ENCODE measurements at places on chromosomes 11 and 22.

GRCh38 chr22:27878541-27878940 is 40.5 kb downstream of the PITPNB start:
- no peak for DNase-seq

- DNase-seq = no peak
Measured at GRCh38 chr11:92495107-92495793, 270.6 kb downstream of the FAT3 start.

DNA sequence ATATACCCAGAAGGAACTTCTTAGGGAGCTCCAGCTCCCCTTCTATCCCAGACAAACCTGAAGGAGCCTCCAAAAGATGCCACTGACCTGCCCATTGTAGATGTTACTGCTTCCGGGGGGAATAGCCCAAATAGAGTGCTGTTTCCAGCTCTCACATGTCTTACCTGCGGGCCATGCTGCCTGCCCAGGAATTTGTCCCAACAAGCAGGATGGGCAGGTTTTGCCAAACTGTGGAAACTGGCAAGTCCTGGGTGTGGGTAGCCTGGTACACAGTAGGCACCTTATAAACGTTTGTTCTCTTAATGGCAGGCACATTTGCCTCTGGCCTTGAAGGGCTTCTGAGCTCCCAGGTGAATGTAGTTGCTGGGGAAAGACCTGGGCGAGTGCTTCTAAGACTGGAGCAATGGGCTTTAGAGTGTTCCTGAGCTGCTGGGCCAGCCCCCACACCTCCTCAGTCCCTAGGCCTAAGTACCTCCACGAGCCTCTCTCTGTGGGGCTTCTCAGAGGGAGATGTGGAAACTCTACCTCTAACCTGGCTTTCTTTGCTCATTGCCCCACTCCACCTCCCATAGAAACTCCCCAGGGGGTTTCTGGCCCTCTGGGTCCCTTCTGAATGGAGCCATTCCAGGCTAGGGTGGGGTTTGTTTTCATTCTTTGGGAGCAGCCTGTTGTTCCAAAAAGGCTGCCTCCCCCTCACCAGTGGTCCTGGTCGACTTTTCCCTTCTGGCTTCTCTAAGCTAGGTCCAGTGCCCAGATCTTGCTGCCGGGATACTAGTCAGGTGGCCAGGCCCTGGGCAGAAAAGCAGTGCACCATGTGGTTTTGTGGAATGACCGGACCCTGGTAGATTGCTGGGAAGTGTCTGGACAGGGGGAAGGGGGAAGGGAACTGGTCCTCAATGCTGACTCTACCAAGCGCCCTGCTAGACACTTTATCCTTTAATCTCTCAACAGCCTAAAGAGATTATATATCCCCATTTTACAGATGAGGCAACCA is 37.2 kb downstream of the LIMK2 start:
- DNase-seq = no peak

DNA sequence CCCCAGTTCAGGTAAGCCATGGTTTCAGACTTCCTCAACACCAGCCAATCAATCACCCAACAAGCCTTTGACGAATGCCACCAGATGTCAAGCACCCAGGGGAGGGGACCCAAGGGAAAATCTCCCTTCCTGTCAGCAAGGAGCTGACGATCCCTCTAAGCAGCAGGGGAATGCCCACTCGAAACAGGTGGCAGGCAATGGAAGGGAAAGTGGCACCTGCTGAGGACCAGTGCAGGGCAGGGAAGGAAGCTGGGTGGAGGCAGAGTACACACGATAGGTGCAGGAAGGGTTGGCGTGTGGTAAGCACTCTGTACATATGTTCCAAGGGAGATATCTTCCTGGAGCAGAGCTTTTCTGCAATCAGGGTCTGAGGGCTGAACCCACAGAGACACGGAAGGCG is 11.7 kb upstream of the CREB3L1 start:
- no peak for DNase-seq

DNA sequence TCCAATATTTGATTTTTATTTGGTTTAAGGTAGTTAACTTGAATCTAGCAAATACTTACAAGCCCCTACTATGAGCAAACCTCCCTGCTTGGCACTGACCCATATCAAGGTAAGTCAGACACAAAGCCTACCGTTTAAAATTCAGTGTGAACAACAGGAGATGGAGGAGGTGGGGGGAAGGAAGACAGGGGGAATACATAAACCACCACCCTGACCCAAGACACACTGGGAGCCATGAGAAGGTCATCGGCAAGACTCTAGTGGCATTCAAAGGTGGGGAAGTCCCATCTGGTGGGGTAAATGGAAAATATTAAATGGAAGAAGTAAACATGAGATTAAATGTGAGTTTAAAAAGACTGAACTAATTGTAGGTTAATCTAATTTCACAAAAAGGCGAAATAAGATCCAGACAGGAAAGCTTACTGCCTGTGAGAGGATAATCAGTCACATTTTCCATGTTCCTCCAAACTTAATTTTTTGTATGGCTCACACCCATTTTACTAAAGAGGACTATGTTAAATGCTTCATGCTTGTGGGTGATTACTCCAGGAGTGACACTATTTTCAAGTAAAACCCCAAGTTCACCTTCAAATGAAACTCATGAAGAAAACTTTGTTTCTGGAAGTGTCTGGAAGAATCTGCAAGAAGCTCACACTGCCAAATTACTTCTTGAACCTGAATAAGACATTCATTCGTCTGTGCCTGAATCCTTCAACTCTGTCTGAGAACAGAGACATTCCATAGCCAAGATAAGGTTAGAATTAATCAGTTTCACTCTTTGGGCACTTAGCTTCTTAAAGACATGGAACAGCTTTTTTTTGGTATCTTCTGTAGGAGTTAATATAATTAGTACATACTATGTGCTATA is 51.7 kb downstream of the PITPNB start:
- DNase-seq = no peak

DNA sequence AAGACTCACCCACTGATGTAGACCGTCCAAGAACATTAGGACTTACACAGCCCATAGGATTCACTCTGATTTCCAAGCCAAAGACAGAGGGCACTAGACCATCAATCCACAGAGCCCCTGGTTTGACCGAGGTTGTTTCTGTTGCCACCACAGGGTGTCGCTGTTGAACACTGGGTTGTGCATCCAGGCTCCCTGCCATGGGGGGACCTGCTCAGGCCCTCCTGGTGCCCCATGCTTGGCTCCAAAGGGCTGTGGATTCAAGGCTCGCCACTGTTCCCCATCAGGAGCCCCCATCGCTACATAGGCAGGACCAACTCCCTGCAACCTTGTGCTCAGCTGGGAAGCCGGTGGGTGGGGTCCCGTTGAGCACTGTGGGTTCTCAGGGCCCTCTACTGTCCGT is 128.0 kb upstream of the ANO1 start:
- no peak for DNase-seq

GRCh38 chr22:45336971-45337431 is 27.3 kb downstream of the FAM118A start:
- DNase-seq = no peak

GRCh38 chr22:50470491-50470890 is 4.3 kb downstream of the SBF1 start:
- DNase-seq = no peak

GRCh38 chr11:128503245-128503991 is 83.9 kb downstream of the ETS1 start:
- no peak for DNase-seq

DNA sequence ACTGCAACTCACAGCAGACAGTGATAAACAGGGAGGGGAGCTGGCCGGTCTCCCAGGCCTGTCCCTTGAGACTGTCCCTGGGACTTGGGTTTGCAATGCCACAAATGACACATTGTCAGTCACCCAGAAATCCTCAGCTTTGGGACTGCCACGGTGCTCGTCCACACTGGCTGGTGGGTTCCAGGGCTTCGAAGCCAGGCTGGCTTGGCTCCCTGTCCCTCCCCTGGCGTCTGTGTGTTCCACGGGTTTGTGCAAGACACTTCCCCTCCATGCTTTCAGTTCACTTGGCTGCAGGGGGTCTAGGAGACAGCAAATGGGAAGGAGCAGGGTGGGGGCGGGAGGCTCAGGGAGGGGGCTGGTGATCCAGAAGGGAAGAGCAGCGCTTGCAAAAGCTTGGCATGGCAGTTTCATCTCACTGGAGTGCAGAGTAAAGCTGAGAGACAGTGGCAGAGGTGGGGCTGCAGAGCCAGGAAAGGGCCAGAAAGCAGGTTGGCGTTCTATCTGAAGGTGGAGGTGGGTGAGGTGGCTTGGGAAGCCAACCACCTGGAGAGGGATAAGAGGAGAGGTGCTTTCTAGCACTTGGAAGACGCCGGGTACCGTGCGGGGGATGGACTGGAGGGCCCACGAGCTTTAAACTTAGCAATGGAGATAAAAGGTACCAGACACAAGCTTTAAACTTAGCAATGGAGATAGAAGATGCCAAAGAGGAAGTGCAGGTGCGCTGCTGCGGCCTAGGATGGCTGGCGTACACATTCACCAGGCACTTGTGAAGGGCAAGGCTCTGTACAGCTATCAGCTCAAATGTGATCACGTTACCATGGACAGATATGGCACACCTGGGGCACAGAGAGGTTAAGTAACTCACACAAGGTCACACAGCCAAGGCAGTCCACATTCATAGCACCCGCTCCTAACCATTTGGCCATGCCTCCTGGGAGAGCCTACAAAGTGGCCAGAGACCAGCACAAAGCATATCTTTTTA is 86.4 kb upstream of the SHISAL1 start:
- no peak for DNase-seq

GRCh38 chr11:64566042-64566914 is 24.7 kb upstream of the SLC22A12 start:
- no peak for DNase-seq

- DNase-seq = no peak
Measured at GRCh38 chr22:49291169-49291568, 536.5 kb downstream of the BRD1 start.

DNA sequence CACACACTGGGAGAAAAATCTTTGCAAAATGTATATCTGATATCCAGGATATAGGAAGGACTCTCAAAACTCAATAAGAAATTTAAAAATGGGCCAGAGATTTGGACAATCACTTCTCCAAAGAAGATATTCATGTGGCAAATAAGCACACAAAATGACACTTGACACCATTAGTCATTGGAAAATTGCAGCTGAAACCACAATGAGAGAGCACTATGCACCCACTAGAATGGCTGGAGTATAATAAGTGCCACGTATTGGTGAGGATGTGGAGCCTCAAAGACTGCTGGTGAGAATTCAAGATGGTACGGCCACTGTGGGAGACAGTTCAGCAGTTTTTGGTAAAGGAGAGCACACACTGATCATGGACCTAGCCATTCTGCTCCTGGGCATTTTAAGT is 12.8 kb upstream of the OSBPL5 start:
- DNase-seq = no peak

GRCh38 chr11:19185516-19186052 is 16.2 kb downstream of the CSRP3 start:
- no peak for DNase-seq

GRCh38 chr22:24957043-24957442 is 4.5 kb downstream of the KIAA1671 start:
- DNase-seq = no peak

GRCh38 chr11:29190313-29190712 is 826.5 kb downstream of the KCNA4 start:
- no peak for DNase-seq

DNA sequence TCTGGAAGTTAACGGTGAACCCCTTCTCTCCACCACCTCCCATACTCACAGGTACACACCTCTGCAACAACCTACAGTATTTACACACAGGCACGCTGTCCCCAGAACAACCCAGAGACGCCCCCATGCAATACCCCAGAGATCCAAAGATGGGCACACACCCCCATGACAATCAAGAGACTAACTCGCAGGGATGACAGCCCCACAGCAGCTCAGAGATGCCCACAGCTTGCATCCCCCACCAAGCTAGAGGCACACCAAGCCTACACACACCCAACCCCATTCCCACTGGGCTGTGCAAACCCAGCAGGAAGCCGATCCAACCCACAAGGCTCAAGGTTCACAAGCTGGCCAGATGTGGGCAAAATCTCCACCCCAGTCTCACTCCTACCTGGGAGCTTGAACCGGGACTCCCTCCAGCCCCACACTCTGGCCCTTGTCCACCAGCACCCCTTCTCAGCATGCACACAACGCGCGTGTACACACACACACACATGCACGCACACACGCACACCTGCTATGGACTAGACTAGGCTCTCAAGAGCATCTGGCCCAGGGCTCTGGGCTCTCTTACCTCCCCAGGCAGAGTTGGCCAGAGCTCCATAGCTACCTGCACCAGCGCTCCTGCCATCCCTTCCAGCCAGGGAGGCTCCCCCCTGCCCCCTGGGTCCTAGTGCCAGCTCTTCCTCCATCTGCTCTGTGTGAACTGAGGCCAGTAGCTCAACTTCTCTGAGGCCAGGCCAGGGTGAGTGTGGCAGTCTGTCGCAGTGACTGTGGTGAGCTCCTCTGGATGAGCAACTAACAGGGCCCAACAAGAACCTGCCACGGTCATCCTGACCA is 11.5 kb downstream of the STARD10 start:
- no peak for DNase-seq

DNA sequence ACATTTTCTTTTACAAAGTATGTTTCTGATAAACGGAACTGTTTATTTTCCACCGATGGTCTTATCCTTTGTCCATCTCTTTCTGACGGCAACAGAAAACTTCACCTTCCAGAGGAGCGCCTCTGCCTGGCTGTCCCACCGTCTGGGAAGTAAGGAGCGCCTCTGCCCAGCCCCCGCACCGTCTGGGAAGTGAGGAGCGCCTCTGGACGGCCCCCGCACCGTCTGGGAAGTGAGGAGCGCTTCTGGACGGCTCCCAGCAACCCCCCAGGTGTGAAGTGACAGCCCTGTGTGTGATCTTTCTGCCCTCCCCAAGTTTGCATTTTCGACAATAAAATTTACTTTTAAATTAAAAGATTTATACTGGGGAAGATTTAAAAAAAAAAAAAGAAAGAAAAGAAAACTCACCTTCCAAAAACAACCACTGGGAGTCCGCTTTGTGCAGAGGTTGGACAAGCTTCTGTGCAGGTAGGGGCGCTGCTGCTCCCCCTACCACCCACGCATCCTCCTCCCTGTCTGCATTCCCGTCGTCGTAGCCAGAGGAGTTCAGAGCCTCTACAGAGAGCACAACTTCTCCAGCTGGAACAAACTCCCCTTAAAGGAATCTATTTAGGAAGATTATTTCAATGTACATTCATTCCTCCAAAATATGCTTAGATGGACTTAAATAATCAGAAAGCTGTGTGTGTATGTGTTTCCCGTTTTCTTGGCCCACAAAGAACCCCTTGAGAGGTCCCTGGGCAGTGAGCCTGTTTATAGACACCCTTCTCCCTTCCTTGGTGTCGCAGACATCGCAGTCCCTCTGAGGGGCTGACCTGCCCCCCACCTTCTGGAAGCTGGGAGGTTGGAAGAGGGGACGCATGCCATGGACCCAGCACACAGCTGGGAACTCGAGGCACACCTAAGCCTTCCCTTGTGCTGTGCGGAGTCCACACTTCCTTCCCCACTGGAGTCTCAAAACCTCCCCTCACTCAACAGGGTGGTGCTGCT is 849 bp upstream of the APOBEC3B start:
- no peak for DNase-seq

Data from stimulated activated CD8-positive, alpha-beta memory T cell treated with anti-CD3 and anti-CD28 coated beads, Interleukin-4, amount 100 ng/mL, for 4 hours (primary cell).